ENCODE measurements at places on chromosomes 1 and 21.

DNA sequence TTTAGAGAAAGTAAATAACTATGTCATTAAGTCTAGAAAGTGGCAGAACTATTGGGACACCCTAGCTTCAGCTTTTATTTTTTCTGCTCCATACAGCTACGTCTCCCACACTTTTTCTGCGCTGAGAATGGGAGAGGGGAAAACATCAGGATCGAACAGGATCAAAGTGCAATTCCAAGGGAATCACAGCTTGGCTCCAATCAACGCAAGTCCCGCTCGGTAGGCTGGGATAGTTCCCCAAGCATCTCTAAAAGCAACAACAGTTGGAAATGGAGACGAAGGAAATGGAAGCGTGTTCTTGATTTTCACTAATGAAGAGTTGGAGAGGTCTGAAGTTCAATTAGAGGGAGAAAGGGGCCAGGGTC is 536 bp downstream of the HMGCL start:
- DNase-seq: no peak

- DNase-seq: no peak
Measured at GRCh38 chr1:119947468-119947867, 51.2 kb upstream of the ADAM30 start.

- DNase-seq: no peak
Measured at GRCh38 chr21:32782698-32783097, 11.1 kb upstream of the PAXBP1 start.

DNA sequence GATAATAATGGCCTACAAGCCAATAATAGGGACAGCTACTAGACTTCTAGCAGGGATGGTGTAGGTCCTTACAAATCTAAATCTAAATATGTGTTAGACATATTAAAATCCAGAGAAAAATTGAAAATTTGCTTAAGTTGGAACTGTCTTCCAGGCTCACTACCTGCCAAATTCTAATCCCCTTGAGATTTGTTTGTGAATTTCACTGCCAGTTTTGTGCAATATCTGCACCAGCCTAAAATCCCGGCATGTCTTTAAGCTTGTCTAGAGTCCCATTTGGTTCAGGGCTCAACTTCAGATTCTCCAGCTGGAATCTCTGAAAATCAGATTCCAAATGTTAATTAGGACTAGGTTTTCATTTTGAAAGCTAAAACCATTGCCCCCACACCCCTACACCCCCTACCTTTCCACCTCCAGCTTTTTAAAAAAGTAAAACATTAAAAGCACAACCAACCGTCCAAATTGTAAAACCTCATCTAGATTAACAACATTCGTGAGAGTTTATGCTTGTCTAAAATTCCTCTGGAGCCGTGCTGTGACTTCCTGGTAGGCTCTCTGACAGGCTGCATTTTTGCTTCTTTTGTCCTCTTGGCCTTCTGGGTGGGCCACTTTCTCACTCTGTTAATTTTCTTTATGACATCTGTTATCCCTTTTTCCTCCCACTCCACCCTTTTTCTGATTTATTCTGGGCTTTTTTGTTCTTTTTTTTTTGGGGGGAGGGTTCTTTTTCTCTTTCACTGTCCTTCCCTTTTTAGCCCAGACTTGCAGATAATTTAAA is 348.7 kb downstream of the PAPPA2 start:
- DNase-seq: no peak

GRCh38 chr1:31714442-31715086 is 10.7 kb upstream of the COL16A1 start:
- DNase-seq: no peak

DNA sequence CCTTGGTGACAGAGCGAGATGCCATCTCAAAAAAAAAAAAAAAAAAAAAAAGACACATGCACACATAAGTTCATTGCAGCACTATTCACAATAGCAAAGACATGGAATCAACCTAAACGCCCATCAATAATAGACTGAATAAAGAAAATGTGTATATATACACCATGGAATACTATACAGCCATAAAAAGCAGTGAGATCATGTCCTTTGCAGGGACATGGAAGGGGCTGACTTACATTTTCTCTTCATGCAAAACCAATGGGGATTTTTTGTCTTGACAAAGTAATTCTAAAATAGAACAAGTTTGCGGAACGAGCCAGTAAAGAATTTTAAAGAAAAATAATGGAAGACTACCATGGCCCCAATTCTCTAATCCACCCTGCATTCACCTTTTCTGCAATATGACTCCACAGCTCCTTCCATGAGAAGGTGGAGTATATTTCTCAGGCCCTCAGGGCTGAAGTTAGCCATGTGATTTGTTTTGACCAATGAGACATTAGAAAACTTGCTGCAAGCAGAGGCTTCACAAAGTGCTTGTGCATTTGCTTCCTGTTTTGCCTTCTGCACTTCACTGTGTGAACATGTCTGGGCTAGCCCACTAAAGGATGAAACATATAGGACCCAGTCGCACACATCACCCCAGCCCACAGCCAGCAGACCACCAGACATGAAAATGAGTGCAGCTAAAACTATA is 78.8 kb upstream of the NR5A2 start:
- DNase-seq: no peak

DNA sequence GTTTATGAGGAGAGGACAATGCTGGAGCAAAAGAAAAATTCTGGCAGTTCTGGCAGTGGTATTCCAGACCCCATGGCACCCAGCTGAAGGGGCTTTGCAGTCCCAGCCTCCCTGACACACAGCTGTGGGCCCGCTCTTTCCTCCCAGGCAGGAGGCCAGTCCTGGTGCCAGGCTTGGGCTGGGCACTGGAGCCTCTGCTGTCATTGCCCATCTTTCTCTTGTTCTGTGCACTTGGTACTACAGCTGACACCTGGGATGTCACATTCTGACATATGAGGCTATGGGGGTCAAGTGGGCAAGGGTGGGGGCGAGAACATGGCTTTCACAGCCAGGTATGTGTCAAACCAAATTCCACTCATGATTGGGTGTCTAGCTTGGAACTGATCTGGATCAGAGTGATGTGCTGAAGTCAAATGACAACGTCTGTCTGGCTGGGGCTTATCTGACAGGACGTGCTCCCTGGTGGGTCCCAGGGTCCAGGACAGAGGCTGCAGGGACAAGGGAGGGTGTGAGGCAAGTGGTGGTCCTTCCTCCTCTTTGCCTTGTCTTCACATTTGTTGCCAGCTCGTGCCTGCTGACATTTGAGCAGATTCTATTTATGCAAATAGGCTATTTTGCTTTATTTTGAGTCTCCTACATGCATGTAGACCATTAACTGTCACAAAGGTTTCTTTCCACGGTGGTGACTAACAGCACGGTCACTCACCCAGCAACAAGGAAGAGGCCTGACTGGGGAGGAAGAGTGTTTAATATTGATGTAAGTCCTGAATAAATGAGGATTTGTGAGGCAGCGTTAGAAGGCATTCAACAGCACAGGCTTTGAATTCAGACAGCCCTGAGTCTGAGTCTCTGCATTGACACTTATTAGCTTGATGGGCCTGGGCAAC is 336.3 kb downstream of the PBX1 start:
- no peak for DNase-seq

- DNase-seq: no peak
Measured at GRCh38 chr1:6084781-6085495, 39.2 kb downstream of the KCNAB2 start.

- DNase-seq: no peak
Measured at GRCh38 chr1:219433001-219433400, 179.9 kb downstream of the ZC3H11B start.

GRCh38 chr1:208601561-208601960 is 357.4 kb upstream of the PLXNA2 start:
- DNase-seq: no peak

- no peak for DNase-seq
Measured at GRCh38 chr1:8460132-8460544, 142.2 kb downstream of the SLC45A1 start.

GRCh38 chr1:178485541-178485981 is 11.2 kb downstream of the CLEC20A start:
- no peak for DNase-seq

DNA sequence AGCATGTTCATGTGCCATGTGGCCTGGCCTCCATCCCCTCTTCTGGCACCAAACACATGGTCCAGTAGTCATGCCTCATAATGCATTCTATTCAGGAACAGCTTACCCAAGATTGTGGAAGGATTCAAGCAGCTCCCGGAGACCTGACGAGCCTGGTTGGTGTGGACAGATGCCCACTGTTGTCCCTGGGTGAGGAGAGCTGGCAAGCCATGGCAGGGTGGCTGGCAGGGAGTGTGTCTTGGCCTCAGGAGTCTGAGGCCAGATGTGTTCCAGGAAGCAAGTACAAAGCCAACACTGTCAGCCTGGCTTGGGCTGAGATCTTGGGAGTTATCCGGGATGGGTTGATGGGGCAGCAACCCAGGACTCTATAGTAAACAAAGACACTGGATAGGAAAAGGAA is 7.3 kb upstream of the FABP3 start:
- DNase-seq: no peak

GRCh38 chr1:33624991-33625870 is 152.8 kb downstream of the ZSCAN20 start:
- DNase-seq: no peak

GRCh38 chr1:159140474-159140873 is 30.9 kb upstream of the CADM3 start:
- DNase-seq: no peak

DNA sequence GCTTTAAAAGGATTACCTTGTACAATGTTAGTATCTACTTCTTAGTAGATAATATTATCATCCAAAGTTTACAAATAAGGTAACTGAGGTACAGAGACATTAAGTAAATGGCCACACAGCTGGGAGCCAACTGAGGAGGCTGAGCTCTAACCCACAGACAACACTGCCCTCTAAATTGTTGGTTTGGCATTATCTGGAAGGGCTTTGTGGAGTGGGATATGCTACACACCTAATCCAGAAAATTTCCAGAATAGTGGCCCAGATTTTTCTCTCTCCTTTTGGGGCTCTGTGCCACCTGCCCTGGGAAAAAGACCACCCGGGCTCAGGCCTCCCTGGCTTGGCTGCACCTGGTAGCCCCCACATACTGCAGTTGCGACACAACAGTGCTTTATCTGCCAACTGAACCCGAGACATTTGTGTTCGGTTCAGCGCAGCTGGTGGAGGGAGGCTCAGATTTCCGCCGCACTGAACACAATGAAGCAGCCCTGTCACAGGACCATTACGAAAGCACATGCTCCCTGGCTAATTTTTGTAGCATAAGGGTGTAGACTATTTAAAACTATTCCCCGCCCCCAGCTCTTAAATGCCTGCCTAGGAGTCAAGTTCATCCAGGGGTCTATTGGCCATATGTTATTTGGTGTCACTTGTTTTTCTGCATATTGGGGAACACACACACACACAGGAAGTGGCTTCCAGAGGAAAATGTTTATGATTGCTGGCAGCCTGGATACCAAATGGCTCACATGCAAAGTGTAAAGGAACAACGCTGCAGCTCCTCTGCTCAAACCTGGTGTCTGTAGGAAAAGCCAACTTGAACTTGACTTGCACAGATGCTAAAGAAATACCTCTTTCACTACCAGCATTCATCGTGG is 92.3 kb upstream of the ESRRG start:
- no peak for DNase-seq

DNA sequence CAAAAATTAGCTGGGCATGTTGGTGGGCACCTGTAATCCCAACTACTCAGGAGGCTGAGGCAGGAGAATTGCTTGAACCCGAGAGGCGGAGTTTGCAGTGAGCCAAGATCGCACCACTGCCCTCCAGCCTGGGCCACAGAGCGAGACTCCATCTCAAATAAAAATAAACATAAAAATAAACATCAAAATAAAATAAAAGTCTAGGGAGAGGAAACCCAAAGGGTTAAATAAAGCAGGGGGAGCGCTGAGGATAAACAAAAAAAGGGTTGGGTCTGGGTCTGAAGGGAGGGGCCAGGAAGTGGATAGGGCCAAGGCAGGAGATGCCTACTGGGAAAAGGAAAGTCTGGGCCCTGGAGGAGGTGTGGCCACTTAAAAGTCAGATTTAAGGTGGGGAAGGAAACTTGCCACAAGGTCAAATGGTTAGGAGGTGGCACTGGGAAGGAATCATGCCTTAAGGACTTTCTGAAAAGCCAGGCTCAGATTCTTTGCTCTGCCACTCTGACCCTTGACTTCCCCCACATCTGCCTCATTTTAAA is 150.0 kb downstream of the ADSS2 start:
- DNase-seq: no peak

- DNase-seq: no peak
Measured at GRCh38 chr1:167251472-167251871, 30.8 kb downstream of the POU2F1 start.

- no peak for DNase-seq
Measured at GRCh38 chr1:235067396-235068157, 61.1 kb downstream of the TOMM20 start.

DNA sequence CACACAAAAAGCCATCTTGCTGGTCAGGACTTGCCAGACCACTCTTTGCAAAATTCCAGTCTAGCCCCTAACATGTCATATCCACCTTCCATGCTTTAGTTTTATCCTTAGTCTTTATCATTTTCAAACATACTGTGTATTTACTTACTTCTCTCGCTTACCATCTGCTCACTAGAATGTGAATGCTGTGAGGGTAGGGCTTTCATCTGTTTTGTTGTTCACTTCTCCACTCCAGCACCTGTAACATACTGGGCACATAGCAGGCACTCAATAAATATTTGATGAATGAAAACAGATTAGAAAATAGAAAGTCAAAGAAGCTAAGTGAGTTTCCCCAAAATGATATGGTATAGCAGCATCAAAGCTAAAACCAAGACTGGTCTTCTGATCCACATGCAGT is 79.9 kb downstream of the OLFML2B start:
- no peak for DNase-seq

DNA sequence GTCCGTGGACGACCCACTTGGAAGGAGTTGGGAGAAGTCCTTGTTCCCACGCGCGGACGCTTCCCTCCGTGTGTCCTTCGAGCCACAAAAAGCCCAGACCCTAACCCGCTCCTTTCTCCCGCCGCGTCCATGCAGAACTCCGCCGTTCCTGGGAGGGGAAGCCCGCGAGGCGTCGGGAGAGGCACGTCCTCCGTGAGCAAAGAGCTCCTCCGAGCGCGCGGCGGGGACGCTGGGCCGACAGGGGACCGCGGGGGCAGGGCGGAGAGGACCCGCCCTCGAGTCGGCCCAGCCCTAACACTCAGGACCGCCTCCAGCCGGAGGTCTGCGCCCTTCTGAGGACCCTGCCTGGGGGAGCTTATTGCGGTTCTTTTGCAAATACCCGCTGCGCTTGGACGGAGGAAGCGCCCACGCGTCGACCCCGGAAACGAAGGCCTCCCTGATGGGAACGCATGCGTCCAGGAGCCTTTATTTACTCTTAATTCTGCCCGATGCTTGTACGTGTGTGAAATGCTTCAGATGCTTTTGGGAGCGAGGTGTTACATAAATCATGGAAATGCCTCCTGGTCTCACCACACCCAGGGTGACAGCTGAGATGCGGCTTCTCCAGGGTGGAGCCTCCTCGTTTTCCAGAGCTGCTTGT is 32.4 kb downstream of the PRMT2 start:
- no peak for DNase-seq

All from stimulated activated CD4-positive, alpha-beta T cell treated with anti-CD3 and anti-CD28 coated beads, TNF-alpha, amount 100 ng/mL, for 4 hours (primary cell).